Cortex of kidney (tissue), 1 donor: ENCODE measurements at places on chromosomes 3 and 15.

DNA sequence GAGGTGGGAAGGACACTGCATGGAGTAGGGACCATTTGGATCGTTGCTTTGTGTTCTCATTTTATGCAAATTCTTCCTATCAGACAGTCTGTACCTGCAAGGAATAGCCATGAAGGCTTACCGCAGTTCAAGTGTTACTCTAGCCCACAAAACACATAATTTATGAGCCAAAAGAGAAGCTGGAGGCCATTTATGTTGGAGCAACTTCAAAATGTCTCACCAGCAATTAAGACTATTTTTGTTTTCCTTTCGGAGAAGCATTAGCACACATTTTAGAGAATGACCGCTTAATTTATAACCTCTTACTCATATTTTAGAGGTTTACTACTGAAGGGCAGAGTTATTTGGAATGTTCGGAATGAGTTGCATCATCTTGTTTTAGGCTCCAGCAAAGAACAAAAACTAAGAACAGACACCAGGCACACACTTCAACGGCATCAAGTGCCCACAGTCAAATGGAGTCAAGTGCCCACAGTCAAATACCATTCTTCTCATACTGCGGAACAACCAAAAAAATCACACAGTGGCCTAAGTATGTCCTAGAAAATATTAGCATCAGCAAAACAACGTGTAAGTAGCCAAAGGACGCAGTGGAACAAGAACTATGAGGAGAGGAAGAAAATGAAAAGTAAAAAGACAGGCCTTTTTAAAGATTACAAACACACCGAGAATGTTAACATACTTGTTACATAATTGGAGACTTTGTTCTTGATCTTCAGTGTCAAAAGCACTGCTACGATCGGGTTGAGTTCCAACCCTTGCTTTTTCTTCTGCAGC is 17.5 kb upstream of the GOLGA8J start:
- DNase-seq, result no peak

DNA sequence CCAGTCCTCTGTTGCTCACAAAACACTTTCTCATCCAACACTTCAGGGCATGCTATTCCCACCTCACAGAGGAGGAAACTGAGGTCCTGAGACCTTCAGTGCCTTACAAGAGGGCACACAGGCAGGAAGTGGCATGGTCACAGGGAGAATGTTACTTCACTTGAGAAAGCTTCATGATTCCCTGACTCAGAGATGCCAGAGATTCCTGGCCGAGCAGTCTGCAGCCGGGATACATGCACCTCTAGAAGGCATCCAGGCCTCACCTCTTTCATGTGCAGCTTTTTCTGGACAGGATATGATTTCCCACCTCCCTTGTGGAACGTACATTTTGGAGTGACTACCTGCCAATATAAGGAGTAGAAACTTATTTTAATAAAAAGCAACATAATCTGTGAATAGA is 2.8 kb upstream of the SST start:
- DNase-seq, result no peak

GRCh38 chr3:80492162-80492561 is 724.4 kb upstream of the ROBO1 start:
- DNase-seq, result no peak

GRCh38 chr3:162437480-162437879 is 940.9 kb downstream of the OTOL1 start:
- DNase-seq, result no peak

- no peak for DNase-seq
These were observed 60.3 kb upstream of the CCNL1 start for GRCh38 chr3:157220211-157220610.

- DNase-seq, result no peak
These were observed 1.4 kb upstream of the COL8A1 start for GRCh38 chr3:99637016-99637367.

DNA sequence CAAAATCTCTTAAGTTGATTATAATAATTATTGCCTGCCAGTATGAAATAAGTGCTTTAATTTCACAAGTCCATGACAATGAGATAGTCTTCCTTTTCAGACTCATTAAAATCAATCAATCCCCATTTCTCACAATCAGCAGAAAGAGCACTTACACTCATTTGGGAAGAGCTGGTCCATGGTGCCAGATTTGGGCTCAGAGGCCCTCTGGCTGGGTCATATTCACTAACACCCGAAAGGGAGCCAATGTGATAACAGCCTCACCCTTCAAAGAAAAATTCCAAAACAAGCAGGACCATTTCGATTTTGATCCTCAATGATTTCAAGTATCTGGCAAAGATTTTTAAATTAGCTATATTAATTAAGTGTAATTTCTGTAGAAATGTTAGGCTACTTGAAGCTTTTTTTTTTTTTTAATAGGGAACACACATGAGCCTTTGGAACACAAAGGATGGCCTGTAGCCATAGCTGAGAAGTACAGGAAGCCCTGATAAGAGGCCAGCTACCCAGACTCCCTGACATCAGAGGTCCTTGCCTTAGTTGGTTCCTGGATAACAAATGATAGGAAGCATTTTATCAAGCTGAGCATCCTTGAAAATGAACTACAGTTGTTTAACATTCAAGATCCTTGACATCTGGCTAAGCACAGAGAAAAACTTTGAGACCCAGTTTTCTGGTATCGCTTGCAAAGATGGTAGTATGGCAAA is 17.1 kb downstream of the MCF2L2 start:
- DNase-seq, result no peak

- no peak for DNase-seq
These were observed 21.7 kb upstream of the PPP4R2 start for GRCh38 chr3:72974956-72975355.

DNA sequence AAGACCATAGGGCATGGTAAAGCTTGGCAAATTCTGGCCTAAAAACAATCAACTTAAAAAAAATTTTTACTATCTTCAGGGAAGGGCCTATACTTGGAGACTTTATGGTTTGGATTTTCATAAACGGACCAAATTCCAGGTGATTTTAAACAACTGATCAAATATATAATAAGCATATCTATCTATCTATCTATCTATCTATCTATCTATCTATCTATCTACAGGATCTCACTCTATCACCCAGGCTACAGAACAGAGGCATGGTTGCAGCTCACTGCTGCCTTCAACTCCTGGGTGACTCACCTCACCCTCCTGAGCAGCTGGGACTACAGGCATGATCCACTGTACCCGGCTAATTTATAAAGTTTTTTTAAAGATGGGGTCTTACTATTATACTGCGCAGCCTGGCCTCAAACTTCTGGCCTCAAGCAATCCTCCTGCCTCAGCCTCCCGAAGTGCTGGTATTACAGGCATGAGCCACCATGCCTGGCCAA is 6.7 kb downstream of the SPPL2A start:
- no peak for DNase-seq

DNA sequence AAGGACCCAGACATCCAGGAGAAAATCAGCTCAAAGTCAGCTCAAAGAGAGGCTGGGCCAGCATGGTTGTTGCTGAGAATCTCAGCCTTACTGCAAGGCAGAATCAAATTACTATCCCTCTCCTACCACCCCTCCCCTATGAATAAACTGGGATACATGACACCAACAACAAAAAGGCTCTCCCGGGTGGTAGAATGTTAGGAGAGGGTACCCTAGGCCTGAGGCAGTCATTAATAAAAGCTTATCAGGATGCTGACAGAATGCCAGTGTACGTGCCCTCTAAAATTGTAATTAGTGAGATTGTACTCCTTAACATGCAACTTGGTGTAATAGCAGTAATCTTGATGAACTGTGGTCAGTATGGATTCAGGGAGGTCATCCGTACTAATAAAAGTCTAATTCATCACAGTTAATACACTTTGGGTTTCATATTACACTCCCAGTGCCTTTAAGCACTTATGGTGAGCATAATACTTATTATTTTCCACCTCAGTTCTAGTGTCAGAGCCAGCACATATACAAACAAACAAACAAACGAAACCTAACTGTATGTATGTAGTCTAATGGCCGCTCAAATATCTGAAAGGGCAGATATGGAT is 76.5 kb downstream of the B3GALNT1 start:
- no peak for DNase-seq

DNA sequence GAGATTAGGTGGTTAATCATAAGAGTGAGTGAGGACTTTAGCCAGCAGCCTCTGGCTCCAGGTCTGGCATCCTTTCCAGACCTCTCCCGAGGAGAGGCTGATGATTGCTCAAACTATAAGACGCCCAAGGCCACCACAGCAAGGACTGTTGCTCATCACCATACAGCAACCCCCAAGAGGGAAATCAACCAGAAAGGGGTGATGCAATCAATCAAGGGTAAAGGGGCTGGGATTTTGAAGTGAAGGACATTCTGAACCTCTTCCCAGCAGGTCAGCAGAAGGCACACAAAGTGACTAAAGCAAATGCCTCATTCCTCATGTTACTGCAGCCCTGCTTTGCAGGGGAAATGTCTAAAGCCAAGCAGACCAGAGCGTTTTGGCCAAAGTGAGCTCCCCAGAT is 247.3 kb upstream of the IGF1R start:
- no peak for DNase-seq

- no peak for DNase-seq
These were observed 52.8 kb upstream of the FAM98B start for GRCh38 chr15:38401106-38401505.

DNA sequence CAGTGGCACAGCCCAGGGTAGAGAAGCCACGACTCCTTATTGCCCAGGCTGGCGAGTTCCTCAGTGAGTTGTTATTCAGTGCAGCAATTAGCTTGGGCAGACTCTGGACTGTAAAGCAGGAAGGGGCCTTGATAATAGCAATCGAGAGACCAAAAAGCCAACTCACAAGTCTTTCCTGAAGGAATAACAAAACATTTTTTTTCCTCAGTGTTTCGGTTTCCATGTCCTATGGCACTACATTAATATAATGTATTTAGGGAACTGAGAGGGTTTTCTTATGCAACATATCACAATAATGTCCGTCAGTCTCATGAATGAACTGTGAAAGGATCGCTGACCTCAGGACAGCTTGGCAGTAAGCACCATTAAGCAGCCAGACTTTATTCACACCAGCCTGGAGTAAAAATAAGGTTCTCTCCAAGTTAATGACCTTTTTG is 248.9 kb upstream of the TBL1XR1 start:
- DNase-seq, result no peak

DNA sequence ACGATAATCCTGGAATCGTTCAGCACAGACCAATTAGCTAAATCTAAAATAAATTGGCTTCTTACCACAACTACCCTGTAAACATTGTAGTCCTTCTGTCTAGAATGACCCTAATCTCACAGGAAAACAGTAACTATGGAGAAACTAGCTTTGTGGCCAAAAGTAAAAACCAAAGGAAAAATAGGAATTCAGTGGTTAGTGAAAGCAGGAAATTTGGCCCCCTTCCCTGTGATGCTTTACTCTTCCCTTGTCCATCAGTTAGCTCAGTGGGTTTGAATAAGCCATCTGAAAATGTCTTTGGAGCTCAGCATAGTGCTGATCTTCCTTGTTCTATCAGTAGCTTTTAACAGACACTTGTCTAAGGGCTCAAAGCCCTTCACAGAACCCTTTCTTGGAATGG is 1.6 kb downstream of the NMD3 start:
- DNase-seq, result no peak

DNA sequence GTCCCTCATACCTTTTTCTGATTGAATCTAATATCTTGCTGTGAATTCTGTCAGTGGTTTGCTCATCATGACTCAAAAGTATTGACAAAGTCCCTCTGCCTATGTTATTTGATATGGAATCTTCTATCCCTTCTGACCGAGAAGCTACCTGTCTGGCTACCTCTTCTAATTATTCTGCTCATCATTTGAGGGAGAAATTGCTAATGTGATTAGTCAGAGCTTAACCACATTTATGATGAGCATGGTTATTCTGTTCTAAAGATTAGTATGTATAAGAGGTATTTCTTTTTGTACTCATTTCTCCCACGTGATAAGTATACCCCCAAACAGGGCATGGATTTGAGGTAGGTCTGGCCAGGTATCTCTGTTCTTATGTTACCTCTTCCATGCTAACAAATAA is 428.4 kb upstream of the KCNMB2 start:
- no peak for DNase-seq

DNA sequence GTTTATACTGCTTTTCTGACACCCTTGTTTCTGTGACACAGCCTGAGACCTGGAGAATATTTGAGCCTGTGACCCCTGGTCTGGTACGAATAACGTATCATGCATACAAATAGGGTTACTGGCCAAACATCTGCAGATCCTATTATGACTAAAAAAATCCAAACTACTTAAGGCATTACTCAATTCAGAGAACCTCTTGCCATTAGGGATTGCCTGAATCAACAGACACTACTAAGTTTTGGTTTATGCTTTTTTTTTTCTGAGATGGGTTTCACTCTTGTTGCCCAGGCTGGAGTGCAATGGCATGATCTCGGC is 35.4 kb downstream of the OSBPL10 start:
- no peak for DNase-seq

GRCh38 chr3:170751083-170751898 is 118.7 kb downstream of the RPL22L1 start:
- DNase-seq, result no peak

DNA sequence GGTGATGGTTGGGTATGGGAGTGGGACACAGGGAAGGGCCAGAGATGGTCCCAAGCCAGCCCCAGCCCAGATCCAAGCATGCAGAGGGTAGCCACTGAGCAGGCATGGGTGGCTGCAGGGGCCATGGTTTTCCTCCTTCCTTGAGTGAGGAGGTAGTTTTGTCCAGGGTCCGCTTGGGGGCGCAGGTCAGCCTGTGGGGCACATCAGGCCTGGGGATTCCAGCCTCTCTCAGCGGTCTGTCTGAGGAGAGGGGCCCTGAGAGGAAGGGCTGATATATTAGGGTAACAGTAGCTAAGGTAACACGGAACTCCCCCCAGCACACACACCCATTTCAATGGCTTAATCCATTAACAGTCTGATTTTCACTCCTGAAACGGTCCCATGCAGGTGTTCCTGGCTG is 22.7 kb upstream of the LCTL start:
- no peak for DNase-seq

DNA sequence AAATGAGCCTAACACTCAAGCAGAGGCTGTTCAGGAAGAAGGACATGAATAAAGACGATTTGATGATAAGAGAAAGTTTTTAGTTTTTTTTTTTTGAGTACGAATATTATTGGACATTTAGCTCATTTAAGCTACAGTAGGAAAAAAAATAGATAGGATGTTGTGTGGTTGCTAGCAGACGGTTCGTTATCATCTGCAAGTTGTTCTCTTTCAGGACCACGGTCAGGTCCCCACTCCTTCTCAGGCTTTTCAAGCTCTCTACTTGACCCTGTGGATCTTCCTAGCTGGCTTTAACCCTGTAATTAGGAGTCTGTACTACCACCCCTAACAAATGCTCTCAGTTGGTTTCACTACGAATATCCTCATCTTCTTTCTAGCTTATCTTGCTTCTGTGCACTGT is 1.1 kb downstream of the KCNH8 start:
- DNase-seq, result no peak

GRCh38 chr3:177561365-177561764 is 364.1 kb upstream of the TBL1XR1 start:
- DNase-seq, result no peak

- no peak for DNase-seq
These were observed 106.5 kb upstream of the SLC4A7 start for GRCh38 chr3:27590437-27591298.
